ENCODE measurements at places on chromosomes 12 and 14.

DNA sequence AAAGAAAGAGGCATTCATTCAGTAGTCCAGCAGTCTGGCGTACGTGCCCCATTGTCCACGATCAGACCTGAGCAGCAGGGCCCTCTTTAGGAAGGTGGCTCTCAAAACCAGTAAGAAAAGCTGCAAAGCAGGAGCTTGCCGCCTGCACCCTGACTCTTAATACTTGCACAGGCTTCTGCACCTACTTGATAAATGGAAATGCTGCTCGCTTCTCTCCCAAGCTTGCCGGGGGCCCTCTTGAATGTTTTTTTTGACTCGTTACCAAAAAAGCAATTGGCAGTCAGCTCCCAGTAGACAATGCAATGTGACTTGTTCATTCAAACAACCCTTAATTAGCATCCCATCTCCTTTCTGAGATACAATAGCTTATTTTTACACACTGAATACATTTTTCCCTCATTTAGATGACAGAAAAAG is 27.2 kb upstream of the PTPRB start:
- DNase-seq, result no peak

GRCh38 chr12:131862084-131862441 is 32.4 kb upstream of the ULK1 start:
- DNase-seq, result no peak

- no peak for DNase-seq
These were observed 103.2 kb upstream of the ESRRB start for GRCh38 chr14:76272774-76273173.

GRCh38 chr12:124551268-124552144 is 15.9 kb downstream of the NCOR2 start:
- no peak for DNase-seq

DNA sequence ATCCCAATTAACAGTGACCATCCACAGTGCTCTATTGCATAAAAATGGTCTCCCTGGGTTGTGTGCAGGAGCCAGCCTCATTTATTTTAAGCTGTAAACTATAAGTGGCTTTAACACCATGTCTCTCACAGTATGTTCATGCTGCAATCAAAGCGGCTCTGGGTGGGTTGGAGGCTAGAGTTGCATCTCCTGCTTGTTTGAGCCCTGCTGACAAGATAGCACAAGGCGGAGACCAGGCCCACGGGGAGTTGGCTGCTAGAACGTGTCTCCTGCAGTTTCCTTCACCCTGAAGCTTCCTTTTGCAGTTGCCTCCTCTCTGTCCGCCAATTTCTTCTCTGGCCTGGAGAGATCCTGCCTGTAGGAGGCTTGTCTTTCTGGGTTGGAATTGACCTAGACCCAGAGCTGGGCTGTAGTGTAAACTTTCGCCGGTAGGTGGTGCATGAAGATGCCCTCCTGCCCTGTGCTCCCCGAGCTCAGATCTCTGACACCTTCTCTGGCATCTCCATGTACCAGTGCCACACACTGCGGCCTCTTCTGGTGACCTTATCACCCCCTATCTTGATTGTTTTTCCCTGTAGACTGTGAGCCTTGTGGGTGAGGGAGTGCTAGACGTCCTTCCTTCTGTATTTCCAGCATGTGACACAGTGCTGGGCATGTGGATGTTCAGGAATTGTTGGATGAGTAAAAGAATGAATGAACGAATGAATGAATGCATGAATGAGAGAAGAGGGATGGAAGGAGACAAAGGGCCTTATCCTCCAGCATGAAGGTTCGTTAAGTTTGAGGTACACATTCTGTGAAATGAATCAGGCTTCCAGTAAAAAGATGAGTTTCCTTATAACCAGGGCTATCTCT is 10.4 kb downstream of the OTUB2 start:
- no peak for DNase-seq

GRCh38 chr12:9364224-9365176 is 156.3 kb upstream of the PZP start:
- DNase-seq, result no peak

DNA sequence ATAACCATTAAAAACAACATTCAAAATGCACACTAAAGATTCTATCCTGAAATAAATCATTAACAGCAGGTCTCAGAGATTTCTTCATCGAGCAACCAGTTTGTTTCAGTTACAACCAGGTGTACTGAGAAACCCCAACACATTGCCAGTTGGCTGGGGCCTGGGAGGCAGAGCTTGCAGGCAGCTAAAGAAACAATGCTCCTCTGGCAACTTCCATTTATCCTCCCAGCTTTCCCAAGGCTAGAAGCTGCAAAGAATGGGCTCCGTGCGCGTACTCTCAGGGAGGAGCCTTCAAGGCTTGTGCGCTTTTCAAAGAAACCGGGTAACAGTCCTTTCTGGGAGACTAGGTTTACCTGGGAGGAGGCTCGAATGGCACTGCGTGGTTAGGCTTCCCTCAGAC is 181.6 kb downstream of the MSRB3 start:
- DNase-seq, result no peak

GRCh38 chr12:28025821-28026505 is 53.4 kb upstream of the PTHLH start:
- DNase-seq, result no peak

DNA sequence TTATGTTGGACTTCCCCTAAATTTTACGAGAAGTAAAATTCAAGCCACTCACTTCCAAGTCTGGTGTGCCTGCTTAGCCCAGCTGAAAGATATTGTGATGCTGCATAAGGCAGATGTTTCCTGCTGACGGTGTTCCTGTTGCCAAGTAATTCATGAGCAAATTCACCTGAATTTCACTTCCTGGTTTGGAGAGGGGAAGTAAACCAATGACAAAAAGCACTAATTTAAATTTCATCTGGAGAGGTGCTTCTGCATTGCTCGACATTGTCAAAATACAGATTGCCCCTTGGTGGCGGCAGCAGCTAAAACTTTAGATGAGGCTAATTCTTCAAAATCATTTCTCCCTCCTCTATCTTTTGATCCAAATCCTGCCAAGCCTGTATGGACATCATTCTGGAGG is 281.1 kb downstream of the AACS start:
- no peak for DNase-seq

DNA sequence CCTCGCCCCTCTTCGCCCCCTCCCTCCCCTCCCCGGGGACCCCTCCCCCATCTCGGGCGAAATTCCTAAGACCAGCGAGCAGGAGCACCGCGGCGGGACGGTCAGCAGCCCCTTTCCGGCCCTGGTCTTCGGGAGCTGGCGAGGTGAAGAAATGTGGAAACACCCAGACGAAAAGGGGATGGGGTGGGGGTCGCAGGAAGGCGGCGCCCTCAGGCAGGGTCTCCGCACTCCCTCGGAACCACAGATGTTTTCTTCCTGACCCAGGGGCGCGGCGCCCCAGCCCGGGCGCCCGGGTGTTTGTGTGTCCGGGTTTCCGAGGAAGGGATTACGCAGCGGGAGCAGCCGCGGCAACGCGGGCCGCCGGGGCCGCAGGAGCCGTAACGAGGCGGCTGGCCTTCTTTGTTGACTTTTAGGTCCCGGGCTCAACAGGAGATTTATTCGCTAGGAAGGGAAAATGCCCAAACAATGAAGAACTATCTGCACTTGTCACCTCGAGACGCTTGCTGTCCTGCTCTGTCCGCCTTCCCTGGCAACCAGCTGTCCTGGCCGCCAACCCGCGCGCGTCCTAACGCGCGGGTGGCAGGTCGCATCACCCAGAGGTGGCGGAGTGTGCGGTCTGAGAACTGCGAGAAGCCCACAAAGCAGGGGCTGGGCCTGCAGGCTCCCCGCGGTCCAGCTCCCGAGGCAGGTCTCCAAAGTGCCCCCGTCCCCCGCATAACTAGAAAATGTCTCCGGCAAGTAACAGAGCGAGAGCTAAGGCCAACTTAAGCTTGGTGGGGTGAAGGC is 7.0 kb downstream of the FOXA1 start:
- no peak for DNase-seq

- no peak for DNase-seq
These were observed 75.6 kb upstream of the USP44 start for GRCh38 chr12:95626854-95627253.

GRCh38 chr12:105841840-105842239 is 296.9 kb downstream of the NUAK1 start:
- no peak for DNase-seq

GRCh38 chr12:30219047-30219446 is 435.3 kb upstream of the TMTC1 start:
- DNase-seq, result no peak

- DNase-seq, result no peak
These were observed 23.5 kb downstream of the FGF23 start for GRCh38 chr12:4356041-4356327.

DNA sequence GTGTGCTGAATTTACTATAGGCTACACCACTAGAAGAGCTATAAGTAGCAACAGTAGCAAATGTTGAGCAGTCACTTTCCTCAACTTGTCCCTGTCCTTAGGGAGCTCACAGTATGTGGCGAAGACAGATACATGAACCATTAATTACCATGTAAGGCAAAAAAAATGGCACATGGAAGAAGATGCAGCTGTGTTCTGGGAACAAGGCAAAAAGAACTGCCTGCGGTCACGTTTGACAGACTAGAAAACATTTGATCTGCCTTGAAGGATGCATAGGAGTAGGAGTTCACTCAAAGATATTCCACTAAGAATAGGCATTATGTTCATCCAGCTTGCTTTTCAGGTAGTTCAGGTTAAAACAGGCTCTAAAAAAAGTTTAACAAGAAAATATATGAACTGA is 46.5 kb upstream of the IFNG-AS1 start:
- no peak for DNase-seq

DNA sequence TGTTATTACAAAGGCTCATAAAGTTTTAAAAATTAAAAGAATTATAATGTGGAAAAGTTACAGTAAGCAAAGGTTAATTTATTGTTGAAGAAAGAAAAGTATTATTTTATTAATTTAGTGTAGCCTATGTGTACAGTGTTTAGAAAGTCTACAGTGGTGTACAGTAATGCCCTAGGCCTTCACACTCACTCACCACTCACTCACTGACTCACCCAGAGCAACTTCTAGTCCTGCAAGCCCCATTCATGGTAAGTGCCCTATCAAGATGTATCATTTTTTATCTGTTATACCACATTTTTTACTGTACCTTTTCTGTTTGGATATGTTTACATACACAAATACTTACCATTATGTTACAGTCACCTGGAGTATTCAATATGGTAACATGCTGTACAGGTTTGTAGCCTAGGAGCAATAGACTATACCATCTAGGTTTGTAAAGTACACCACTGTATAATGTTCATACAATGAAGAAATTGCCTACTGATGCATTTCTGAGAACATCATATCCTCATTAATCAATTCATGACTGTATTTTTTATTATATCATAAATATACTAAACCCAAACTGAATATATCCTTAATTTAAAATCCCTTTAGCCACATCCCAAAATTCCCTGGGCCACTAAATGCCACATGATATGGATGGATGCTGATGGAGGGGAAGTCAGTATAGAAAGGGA is 43.6 kb upstream of the NID2 start:
- no peak for DNase-seq

DNA sequence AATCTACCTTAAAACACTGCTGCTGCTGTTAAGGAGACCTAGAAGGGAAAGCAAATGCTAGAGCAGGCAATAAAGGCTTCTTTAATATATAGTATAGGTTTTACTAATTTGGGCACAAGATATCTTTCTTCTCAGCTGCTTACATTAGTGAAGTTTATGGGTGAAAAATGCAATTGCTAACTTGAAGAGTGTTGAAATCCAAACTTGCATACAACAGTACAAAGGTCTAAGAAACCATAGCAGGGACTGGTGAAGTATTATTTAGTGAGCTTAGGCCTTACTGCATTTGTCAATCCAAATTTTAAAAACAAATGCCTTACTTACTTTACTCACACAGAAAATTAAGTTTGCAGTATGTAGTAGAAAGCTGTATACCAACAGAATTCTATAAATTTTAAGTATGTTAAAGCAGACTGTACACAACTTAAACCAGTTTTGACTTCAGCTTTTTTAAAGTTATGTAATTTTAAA is 1.4 kb upstream of the AP4S1 start:
- no peak for DNase-seq

DNA sequence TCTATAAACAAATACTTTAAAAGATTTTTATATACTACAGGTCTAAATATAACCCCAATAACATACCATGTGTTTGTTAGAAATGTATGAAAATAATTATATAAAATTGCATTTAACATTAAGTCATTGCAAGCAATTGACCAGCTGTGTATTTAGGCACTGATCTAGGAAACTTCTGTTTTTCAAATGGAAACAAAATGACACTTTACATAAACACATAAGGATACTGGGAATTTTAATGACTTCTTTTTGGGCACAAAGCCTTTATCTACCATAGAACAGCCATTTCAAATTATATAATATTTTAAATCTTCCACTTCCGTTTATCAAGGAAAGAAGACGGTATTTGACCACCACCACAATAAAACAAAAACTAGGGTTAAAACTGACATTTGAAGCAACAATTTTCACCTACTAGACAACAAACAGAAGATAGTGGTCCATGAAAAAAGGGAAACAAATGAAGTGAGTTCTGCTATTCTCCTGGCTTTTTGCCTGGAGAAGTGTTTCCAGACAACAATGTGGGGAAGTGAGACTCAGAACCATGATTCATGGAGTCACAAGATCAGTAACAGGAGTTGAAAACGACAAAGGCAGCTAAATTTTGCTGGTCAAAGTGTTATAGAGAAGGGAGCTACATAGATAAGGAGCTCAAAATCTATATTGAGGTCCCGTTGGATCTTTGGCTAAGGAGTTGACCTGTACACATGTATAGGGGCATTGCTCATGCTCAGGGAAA is 475.1 kb downstream of the TRHDE start:
- no peak for DNase-seq

- no peak for DNase-seq
These were observed 12.7 kb upstream of the STON2 start for GRCh38 chr14:81412779-81413178.

DNA sequence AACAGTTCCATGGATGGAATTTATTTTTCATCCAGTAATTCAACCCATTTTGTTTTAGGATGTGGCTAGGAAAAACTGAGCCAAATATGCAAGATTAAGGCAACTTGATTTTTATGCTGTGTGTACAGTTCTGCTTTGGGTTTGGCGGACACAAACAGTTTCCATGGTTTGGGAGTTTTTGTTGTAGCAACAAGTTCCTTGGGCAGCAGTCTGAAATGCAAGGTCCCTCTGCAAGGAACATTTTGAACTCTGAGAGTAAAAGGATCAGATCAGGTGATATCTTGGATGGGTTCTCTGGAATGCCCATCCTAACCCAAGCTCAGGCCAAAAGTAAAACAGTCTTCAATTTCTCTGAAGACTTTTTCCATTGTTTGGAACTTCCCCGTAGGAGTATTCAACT is 161.2 kb downstream of the TMX1 start:
- no peak for DNase-seq

DNA sequence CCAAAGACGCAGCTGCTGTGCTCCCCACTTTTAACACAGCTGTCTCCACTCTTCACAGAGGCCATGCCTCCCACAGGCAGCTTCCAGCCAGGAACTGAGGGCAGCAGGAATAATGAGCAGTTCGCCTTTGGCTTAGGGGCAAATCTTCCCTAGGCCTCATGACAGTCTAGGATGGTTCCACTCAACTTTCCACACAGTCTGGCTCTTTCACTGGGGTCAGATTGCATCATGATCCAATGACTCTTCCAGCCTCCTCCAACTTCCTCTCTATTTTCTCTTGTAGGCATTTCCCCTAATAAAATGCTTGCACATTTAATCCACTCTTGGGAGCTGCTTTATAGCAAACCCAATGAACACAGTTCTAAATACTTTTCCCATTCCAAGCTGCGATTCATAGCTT is 271.6 kb upstream of the ATP2B1 start:
- peak; percentile 58 for DNase-seq
